Activated naive CD4-positive, alpha-beta T cell treated with anti-CD3 and anti-CD28 coated beads, Interleukin-2, amount 10 ng/mL, durations not matched to agents 7 days and 5 days (primary cell): ENCODE measurements at places on chromosomes 6 and 20.
A peak's percentile ranks its signal among the peaks of the same experiment; 100 is the strongest.

GRCh38 chr20:879626-880025 lies 36.5 kb downstream of the ANGPT4 start:
- H3K4me3 ChIP-seq: no peak overlapping the region
- DNase-seq: no peak
- H3K27ac ChIP-seq: no peak overlapping the region
- H3K27me3 ChIP-seq: peaks cover 33% of the 10 kb centered on the region

DNA sequence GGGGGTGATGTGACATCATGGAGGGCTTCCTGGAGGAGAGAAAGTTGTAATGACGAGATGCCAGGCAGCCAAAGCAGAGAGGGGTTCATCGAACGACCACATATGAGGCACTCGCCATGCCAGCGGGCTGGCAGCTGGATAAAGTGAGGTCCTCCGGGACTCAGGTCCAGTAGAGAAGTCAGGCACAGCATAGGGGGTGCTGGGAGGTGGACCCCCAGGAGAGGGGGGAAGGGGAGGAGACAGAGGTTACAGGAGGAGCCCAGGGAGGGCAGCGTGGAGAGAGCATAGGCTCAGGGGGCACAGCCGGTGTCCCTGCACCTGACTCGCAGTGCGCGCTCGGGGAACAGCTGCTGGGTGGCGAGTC lies 174.7 kb downstream of the BMP7 start:
- no peak overlapping the region for H3K4me3 ChIP-seq
- H3K4me1 ChIP-seq: peaks cover 2% of the 10 kb centered on the region
- no peak overlapping the region for H3K27ac ChIP-seq
- DNase-seq: no peak
- H3K27me3 ChIP-seq: peaks cover 11% of the 10 kb centered on the region

GRCh38 chr6:20769631-20770030 lies 235.4 kb downstream of the CDKAL1 start:
- H3K27ac ChIP-seq: no peak overlapping the region
- H3K4me1 ChIP-seq: no peaks in the 10 kb centered on the region
- H3K36me3 ChIP-seq: peaks cover 2% of the 10 kb centered on the region
- no peaks in the 10 kb centered on the region for H3K27me3 ChIP-seq

DNA sequence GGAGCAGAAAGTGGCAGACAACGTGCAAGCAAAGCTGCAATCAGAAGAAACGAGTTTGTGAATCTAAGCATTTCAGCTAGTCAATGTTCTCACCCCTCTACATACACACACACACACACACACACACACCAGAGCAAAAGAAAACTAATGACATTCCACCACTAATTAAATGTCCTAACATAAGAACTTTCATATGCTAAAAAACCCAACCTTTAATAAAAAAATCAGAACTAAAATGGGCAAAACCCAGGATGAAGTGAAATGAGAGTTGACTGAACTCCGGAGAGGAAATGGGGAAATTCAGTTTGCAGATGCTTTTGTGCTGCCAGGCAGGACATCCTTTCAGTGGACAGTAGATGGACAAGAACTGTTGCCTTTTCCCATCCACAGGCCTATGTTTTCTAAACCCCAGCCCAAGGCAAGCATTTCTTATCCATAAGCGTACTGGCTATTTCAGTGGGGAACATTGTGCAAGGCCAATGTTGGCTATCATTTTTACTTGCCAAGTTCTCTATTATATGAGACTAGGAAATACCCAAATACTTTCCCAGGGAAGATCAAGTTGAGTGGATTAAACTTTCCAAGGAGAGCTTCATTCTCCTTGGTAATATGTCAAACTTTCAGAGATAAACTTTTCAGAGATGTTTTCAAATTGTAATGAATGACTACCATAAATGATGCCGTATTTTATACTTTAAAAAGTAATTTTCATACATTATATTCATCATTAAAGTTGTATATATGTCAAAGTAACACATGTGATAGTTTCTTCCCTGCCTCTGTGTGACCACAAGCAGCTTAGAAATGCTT lies 27.3 kb downstream of the RIN2 start:
- H3K4me3 ChIP-seq: no peak overlapping the region
- H3K4me1 ChIP-seq: no peaks in the 10 kb centered on the region
- DNase-seq: no peak
- no peaks in the 10 kb centered on the region for H3K36me3 ChIP-seq
- no peak overlapping the region for H3K27ac ChIP-seq

GRCh38 chr6:111122458-111123286 lies 35.4 kb downstream of the SLC16A10 start:
- peaks cover 8% of the 10 kb centered on the region for H3K4me1 ChIP-seq
- H3K27me3 ChIP-seq: no peaks in the 10 kb centered on the region
- H3K27ac ChIP-seq: no peak overlapping the region
- H3K36me3 ChIP-seq: no peaks in the 10 kb centered on the region
- no peak for DNase-seq

DNA sequence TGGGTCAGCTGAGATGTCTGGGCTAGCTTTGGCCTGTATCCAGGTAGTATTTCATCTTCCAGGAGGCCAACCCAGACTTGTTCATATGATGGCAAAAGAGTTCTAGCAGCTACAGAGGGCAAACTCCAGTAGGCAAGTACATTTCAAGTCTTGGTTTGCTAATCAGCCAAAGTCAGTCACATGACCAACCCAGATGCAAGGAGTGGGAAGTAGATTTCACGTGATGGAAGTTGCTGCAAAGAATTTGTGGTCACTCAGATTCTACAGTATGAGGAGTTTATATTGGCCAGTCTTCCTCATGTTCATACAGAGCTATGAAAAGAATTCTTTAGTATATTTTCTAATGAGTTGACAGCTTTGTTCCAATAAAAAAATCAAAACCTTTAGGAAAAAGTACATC lies 101.8 kb downstream of the PHACTR1 start:
- DNase-seq: no peak
- H3K27ac ChIP-seq: no peak overlapping the region
- no peak overlapping the region for H3K4me3 ChIP-seq
- no peaks in the 10 kb centered on the region for H3K4me1 ChIP-seq
- peaks cover 6% of the 10 kb centered on the region for H3K27me3 ChIP-seq

GRCh38 chr20:53870426-53871315 lies 199.7 kb downstream of the BCAS1 start:
- DNase-seq: no peak
- peaks cover 81% of the 10 kb centered on the region for H3K4me1 ChIP-seq
- H3K27me3 ChIP-seq: peaks cover 4% of the 10 kb centered on the region
- peak overlapping the region; percentile 98 for H3K27ac ChIP-seq

DNA sequence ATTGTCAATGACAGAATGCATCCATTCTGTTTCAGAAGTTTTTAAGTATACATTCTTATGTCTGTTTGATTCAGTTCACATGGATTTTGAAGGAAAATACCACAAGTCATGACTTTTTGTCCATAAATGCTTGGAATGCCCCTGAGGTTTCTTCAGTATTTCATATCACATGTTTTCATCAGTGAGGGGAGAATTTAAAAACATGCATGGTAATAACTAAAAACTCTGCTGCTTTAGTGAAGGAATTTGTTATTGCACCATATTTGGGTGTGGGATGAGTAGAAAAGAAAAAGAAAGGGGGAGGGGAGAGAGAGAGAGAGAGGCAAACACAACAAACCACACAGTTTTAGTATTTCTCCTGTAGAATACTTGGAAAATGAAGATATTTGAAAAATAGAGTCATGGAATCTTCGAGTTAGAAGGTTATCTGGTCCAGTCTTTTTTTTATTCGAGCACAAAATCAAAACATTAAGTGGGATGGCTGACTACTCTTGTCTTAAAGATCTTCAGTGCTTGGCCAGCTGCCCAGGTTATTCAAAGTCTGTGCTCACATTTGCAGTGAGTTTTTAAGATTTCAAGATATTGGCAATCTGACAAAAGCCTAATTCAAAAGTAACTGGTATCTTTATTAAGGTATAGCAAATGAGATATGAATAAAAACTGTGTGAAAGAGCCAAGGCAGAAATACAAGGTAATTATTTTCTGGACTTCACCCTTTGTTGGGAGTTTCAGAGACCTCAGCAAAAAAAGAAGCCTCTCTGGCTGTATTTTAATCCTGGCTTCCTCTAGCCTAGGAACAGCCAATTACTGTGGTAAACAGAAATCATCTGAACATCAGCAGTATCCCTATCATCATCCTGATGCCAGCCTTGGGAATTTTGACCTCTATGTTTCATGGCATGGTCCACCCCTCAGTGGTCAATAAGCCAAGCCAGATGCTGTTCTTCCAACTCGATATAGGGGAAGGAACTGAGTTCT lies 687.9 kb upstream of the CITED2 start:
- DNase-seq: no peak
- no peak overlapping the region for H3K27ac ChIP-seq
- no peaks in the 10 kb centered on the region for H3K27me3 ChIP-seq
- no peaks in the 10 kb centered on the region for H3K4me1 ChIP-seq
- H3K36me3 ChIP-seq: no peaks in the 10 kb centered on the region

GRCh38 chr20:43827940-43828562 lies 86.6 kb upstream of the TOX2 start:
- no peak overlapping the region for H3K27ac ChIP-seq
- H3K4me3 ChIP-seq: no peak overlapping the region
- no peaks in the 10 kb centered on the region for H3K36me3 ChIP-seq
- no peak for DNase-seq
- H3K4me1 ChIP-seq: no peaks in the 10 kb centered on the region
- H3K27me3 ChIP-seq: peaks cover 33% of the 10 kb centered on the region

- H3K36me3 ChIP-seq: peaks cover 32% of the 10 kb centered on the region
- peaks cover 28% of the 10 kb centered on the region for H3K4me1 ChIP-seq
- no peaks in the 10 kb centered on the region for H3K27me3 ChIP-seq
- no peak overlapping the region for H3K4me3 ChIP-seq
Measured at GRCh38 chr6:26379292-26379691, 3.6 kb upstream of the BTN2A2 start.

GRCh38 chr20:37228656-37229055 lies 33.0 kb downstream of the GHRH start:
- no peaks in the 10 kb centered on the region for H3K27me3 ChIP-seq
- DNase-seq: no peak
- H3K27ac ChIP-seq: no peak overlapping the region
- no peaks in the 10 kb centered on the region for H3K4me1 ChIP-seq

DNA sequence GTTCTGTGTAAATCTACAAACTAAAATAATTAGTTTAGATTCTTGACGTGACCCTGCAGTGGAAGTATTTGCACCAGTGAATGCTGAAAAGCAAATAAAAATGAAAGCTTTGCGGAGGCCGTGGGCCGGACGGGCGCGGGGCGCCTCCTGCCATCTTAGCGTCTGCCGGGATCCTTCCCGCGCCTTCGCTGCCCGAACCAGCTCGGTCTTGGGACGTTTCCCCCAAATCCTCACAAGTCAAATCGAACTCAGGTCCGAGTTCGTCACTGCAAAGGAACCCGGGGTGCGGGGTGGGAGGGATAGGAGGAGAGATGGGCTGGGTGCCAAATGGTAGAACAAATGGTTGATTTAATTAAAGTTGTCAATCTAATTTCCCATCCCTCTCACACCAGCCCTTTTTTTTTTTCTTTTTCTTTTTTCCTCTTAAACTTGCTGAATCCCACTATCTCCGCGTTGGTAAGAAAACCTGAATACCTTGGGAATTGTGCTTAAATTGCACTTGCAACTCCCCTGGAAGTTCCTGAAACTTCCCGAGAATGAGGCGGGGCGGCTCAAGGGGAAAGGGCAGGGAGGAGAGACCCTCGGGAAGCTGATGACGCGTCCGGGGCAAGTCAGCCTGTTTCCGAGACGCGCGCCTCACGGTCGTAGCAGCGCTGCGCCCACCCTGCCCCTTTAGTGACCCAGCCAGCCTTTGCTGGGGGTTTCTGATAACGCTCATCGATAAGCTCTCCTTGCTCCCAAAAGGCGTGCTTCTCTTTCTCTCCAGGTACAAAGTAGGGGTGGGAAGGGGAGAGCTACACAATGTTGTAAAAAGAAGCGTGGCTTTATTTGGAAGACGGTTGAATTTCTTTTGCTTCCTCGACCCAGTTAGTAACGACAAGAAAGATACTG lies 1.8 kb downstream of the GJA1 start:
- peak; percentile 28 for DNase-seq
- H3K4me1 ChIP-seq: peaks cover 23% of the 10 kb centered on the region
- H3K36me3 ChIP-seq: peaks cover 3% of the 10 kb centered on the region
- no peak overlapping the region for H3K27ac ChIP-seq
- peak overlapping the region; percentile 83 for H3K4me3 ChIP-seq
